ENCODE measurements at places on chromosomes 2 and 18. TPM values are rescaled to one million over a fixed set of nuclear protein-coding genes. Genes with fewer than 3 reads are reported as not detected.

Gene CTAGE1
- total RNA-seq = not detected

Gene STEAP3
- total RNA-seq = 10.8 TPM

- no peak for DNase-seq
Observed at GRCh38 chr18:50458366-50458765, 83.5 kb downstream of the SKA1 start.

GRCh38 chr2:192604295-192604694, 409.6 kb upstream of the TMEFF2 start:
- no peak for DNase-seq

- DNase-seq = no peak
Observed at GRCh38 chr2:12881952-12882351, 165.2 kb downstream of the TRIB2 start.

DNA sequence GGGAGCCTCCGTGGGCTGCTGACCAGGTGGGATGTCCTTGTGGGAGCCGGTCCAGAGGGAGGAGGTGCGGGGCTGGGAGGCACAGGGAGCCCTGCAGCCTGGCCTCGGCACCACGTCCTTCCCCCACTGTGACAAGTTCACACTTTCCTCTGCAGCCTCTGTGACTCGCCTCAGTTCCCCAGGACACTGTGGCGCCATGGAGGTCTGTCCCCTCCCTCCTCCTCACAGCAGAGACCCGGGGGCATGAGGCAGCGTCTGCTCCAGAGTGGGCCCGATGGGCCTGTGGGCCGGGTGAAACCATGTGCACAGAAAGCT, 27.3 kb upstream of the KCNG2 start:
- no peak for DNase-seq

GRCh38 chr2:64162516-64162915, 18.3 kb upstream of the PELI1 start:
- no peak for DNase-seq

GRCh38 chr2:228377533-228377932, 196.0 kb upstream of the SPHKAP start:
- DNase-seq = no peak

- no peak for DNase-seq
Observed at GRCh38 chr18:55522011-55522410, 66.0 kb downstream of the TCF4 start.

DNA sequence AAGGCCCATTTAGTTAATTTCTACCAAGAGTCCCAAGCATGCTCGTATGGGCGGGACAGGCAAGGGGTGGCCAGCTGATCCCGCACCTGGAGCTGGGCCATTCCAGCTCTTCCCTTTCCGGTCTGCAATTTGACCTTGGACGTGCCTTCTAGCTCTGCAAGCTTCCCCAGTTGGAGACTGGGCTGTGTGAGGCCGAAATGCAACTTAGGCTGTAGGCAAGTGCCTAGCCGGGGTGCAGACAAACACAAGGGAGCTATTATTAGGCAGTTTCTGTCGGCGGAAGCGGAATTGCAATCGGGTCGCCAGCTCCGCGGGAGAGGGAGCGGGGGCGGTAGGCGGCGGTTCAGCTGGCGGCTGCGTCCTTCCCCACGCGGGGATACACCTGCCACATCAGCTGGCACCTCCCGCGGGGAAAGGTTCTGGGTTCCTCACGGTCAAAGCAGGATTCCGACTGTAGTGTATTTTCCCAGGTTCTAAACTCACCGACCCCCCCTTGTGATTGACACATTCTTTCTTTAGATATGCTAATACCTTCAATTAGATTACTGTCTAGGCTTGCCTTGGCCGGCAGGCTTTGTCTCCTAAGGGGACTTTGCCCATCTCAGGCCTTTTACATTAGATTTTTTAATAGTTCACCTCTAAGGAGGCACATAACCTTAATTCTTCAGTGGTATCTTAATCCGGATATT, 17.1 kb upstream of the ZNF532 start:
- DNase-seq = peak; percentile 54
